ENCODE measurements at places on chromosomes 13 and 19.

DNA sequence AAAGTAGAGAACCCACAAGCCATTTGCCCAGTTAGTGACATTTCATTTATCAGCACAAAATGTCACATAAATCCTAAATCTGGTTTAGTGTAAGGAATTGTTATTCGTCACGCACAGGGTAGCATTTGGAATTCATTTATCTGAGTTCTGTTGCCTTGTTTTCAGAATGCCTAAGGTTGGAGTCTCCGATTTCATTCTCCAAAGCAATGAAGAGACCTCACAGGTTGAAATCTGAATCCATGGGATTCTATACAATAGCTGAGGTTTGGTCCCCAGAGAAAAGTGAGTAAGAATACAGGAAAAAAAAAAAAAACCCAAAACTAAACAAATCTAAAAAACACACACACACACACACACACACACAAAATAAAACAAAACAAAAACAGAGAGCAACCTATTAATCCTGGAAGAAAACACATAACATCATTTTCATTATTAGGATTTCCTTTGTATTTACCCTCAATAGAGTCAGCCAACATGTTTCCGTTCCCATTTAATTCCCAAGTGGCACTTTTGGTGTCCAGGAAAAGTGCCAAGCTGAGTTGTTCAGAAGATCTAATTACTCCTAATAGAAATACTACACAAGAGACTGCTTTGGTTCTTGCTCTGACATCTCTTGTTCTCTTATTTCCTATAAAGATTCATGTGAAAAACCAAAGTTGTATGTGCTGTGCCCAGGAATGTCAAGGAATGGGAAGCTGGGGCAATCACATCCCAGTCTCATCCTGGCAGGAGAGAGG is 36.2 kb upstream of the LRCH1 start:
- no peak for DNase-seq

GRCh38 chr13:75372923-75373841 is 108.8 kb downstream of the TBC1D4 start:
- DNase-seq = no peak

- DNase-seq = no peak
Observed at GRCh38 chr13:50410921-50411746, 395.9 kb downstream of the KCNRG start.

- DNase-seq = no peak
Observed at GRCh38 chr13:82011355-82011754, 1670.4 kb upstream of the SPRY2 start.

DNA sequence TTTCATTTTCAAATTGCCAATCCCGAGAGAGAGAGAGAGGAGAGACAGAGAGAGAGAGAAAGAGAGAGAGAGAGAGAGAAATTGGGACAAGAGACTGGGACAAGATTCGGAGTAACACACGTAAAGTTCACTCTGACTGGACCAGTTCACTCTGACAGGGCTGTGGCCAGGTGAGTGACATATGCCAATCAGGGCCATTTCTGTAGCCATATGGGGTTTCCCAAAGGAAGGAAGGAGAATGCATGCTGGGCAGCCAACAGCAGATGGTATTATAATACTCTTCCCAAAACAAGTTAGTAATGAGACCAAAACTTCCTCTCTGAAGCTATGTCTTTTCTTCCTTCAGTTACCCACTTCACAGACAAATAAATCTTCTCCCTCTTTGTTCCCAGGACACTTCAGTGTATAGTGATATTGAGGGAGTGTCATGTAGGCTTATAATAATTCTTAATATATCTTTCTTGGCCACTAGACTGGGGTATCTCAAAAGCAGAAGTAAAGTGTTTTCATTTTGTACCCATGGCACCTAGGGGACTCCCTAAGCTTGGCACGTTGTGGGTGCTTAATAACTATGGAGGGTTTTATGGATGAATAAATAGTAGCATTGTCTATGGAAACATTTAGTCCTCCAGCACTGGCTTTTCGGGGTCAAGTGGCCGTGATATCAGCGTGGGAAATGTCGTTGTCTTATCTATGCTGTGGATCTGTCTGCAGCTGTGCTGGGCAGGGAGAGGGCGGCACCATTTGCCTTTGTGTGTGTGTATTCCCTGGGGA is 51.6 kb downstream of the SERP2 start:
- no peak for DNase-seq

Data from activated CD4-positive, alpha-beta T cell treated with anti-CD3 and anti-CD28 coated beads, Interleukin-2, Interleukin-6, amounts not matched to agents 100 ng/mL and 50 ng/mL, durations not matched to agents 16 hours and 8 hours (primary cell).